Effector memory CD4-positive, alpha-beta T cell (primary cell): ENCODE measurements at places on chromosomes 11 and 22.

DNA sequence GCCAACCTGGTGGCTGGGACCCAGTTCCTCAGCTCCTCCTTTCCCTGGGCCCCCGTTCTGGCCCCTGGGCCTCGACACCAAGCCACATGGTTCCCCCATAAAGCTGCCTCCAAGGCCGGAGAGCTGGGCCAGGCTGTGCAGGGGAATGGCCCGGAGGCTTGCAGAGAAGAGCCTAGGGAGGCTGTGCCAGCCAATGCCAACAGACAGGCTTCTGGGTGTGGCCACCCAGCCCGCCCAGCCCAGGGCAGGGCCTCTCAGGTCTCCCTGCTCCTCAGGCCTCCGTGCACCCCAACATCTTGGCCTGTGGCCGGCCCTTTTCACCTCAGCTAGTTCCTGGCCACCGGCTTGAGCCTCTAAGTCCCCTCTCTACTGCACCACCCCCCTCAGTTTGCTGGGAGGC lies 17.4 kb upstream of the FLRT1 start:
- no peaks in the 10 kb centered on the region for H3K36me3 ChIP-seq
- H3K27ac ChIP-seq: no peak overlapping the region
- H3K4me1 ChIP-seq: no peaks in the 10 kb centered on the region
- no peak for DNase-seq

DNA sequence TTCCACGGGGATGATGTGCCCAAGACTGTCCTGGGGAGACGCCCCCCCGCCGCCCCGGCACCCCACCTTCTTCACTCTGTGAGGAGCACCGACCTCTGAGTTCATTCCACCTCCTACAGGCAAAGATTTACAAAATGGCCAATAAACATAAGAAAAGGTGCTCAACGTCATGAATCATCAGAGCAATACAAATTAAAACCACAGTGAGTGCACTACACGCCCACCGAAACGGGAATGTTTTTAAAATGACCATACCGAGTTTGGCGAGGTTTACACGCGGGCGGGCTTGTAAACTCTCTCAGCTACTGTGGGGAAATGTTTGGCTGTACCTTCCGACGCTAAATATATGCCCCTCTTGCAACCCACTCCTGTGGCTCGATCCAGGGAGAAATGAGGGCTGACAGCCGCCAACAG lies 7.9 kb downstream of the NPTXR start:
- no peak for DNase-seq
- H3K27me3 ChIP-seq: no peaks in the 10 kb centered on the region
- H3K4me1 ChIP-seq: no peaks in the 10 kb centered on the region

DNA sequence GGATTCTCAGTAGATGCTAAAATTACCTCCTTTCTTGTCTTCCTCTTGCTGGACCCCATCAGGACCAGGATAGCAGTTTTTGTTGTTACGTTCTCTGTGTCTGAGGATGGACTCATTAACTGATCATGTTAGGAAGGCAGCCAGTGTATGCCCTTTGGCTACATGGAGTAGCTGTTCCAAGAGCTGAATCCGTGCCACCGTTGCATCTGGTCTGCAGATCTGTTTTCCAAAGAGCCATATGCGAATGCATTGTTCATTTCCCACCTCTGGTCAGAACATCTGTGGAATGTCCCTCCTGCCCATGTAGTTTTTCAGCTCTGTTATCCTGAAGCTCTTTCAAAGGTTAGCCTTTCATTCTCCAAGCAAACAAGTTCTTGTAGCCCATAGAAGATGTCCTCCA lies 188.4 kb downstream of the SPON1 start:
- no peak overlapping the region for H3K27ac ChIP-seq
- H3K36me3 ChIP-seq: no peaks in the 10 kb centered on the region
- DNase-seq: no peak
- H3K27me3 ChIP-seq: no peaks in the 10 kb centered on the region
- no peak overlapping the region for H3K4me3 ChIP-seq

DNA sequence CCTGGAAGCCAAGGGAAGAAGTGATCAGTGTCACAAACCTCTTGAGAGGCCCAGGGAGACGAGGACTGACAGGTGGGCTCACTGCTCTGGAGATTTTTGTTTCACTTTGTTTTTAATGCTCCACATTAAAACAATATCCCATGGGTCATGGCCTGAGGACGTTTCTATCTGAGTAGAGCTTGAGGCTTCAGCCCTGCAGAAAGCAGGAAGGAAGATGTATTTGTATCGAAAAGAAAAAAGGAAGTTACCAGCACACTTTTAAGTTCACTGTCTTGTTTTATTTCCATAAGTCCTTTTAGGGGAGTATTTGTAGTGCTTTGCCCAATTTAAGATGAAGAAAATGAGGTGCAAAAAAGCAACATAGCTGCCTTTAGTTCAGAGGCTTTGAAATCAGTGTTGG lies 191.1 kb downstream of the GRIK4 start:
- no peak overlapping the region for H3K27ac ChIP-seq
- no peak for DNase-seq
- no peaks in the 10 kb centered on the region for H3K4me1 ChIP-seq

DNA sequence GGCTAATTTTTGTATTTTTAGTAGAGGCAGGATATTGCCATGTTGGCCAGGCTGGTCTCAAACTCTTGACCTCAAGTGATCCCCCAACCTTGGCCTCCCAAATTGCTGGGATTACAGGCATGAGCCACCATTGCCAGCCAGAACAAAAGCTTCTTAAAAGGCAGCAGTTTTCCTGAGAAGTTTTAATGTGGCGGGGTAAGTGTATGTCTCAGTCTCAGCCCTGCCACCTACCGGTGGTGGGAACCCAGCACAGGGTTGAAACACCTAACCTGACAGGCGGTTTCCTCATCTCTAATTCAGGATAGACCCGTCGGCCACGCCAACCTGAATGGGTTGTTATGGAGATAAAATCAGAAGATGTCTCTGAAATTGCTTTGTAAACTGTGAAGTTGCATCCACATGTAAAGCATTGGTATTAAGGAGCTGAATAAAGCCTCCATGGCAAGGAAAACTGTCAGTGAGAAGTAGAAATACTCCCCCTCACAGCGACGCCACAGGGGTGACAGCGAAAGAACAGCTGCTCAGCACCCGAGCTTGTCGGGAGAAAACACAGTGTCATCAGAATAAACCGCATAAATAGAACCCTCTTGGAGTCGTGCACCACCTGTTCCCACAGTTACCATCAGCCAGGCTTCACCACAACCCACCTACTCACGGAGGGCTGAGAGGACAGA lies 165.9 kb upstream of the NCAM1 start:
- H3K4me1 ChIP-seq: no peaks in the 10 kb centered on the region
- no peaks in the 10 kb centered on the region for H3K36me3 ChIP-seq
- H3K27me3 ChIP-seq: no peaks in the 10 kb centered on the region
- no peak overlapping the region for H3K4me3 ChIP-seq

- H3K36me3 ChIP-seq: no peaks in the 10 kb centered on the region
- H3K27me3 ChIP-seq: peaks cover 4% of the 10 kb centered on the region
- DNase-seq: no peak
- no peak overlapping the region for H3K4me3 ChIP-seq
Measured at GRCh38 chr11:69348414-69349235, 54.7 kb downstream of the MYEOV start.

DNA sequence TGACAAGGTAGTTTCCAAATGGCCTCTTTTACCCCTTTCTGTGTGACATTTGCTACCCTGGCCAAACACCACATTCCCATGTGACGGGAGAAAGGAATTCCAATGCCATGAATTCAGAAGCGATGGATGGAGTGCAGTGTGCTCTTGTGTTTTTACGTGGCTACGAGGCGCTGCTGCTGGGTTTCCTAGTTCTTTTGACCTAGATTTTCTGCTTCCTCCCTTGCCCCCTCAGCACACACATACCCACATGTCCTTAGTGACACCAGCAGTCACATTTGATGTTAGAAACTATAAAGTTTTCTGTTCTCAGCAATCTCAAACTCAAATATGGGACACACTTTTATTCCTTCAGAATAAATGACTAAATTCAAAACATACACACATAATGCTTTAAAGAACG lies 7.8 kb upstream of the TMA7B start:
- H3K27me3 ChIP-seq: no peaks in the 10 kb centered on the region
- peak overlapping the region; percentile 7 for H3K4me3 ChIP-seq
- no peak for DNase-seq
- H3K36me3 ChIP-seq: peaks cover 61% of the 10 kb centered on the region
- H3K4me1 ChIP-seq: peaks cover 69% of the 10 kb centered on the region

GRCh38 chr22:45298934-45299505 lies 10.7 kb upstream of the FAM118A start:
- no peaks in the 10 kb centered on the region for H3K27me3 ChIP-seq
- peaks cover 12% of the 10 kb centered on the region for H3K4me1 ChIP-seq
- no peak overlapping the region for H3K4me3 ChIP-seq

DNA sequence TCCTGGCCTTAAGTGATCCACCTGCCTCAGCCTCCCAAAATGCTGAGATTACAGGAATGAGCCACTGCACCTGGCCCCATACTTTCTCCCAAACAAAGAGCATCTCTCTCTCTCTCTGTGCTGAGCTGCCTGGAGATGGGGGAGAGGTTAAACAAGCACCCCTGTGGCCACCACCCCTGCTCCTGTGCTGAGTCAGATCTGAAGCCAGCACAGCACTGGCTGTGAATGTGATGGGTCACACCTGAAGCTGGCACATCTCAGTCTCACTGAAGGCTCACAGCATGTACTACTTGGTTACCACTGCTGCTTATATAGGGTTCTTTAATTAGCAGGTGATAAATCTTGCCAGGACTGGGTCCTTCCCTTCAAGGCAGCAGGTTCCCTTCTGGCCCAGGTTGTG lies 10.8 kb upstream of the WEE1 start:
- no peak overlapping the region for H3K4me3 ChIP-seq
- H3K27ac ChIP-seq: no peak overlapping the region
- DNase-seq: no peak
- H3K4me1 ChIP-seq: no peaks in the 10 kb centered on the region

DNA sequence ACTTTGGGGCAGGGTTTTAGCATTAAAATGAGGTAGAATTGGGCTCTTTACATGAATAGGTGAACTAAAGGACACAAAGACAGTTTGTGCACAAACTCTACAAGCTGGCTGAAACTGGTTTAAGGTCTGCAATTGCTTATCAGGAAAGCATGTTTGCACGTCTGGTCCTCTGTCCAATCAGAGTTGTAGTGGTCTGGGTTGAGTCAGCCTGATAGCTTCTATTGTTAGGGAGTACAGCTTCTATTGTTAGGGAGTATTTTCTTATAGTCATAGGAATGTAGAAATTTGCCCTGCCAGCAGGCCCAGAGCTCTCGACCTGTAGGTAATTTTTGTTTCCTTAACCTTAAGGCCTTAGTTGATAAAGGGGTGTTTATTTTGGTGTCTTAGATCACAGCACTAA lies 1422.4 kb downstream of the LRRC4C start:
- H3K27me3 ChIP-seq: no peaks in the 10 kb centered on the region
- no peaks in the 10 kb centered on the region for H3K36me3 ChIP-seq
- H3K27ac ChIP-seq: no peak overlapping the region
- H3K4me3 ChIP-seq: no peak overlapping the region
- no peaks in the 10 kb centered on the region for H3K4me1 ChIP-seq

DNA sequence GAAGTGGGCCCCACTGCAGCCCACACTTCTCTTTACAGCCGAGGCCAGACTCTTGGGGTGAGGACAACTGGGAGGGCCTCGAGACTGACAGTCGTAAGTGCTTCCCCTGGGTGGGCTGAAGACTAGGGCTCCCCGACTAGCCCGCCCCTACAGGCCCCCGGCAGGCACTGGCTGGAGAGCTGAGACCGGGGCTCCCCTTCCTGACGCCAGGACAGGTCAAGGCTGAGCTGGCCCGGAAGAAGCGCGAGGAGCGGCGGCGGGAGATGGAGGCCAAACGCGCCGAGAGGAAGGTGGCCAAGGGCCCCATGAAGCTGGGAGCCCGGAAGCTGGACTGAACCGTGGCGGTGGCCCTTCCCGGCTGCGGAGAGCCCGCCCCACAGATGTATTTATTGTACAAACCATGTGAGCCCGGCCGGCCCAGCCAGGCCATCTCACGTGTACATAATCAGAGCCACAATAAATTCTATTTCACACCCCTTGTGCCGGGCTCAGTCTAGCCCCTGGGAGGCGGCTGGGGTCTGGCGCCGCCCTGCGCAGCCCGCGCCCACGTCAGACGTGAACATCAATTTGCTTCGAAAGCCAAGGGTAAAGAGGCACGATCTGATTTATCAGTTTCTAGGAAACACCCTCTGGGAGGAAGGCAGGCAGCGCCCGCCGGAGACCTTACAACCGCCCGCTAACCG lies 13.5 kb downstream of the SCYL1 start:
- H3K27me3 ChIP-seq: no peaks in the 10 kb centered on the region
- DNase-seq: no peak
- H3K27ac ChIP-seq: no peak overlapping the region
- peaks cover 32% of the 10 kb centered on the region for H3K36me3 ChIP-seq
- H3K4me1 ChIP-seq: peaks cover 14% of the 10 kb centered on the region

DNA sequence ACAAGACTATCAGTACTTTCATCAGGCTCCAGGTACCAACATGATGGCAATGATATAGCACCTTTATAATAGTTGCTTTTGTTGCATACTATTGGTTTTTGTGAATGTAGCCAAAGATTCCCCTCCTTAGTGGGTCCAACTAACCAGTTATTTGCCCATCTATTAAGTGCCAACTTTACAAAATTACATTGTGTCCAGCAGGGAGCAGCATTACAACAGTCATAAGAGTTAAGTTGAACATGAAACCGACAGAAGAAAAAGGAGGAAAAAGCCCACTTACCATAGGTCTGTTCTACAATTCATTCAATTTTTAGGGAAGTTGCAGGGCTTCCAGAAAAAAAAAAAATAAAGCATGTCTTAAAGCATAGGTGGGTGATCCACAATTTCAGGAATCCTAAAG lies 21.6 kb downstream of the IMMP1L start:
- H3K4me3 ChIP-seq: no peak overlapping the region
- no peaks in the 10 kb centered on the region for H3K36me3 ChIP-seq
- no peak overlapping the region for H3K27ac ChIP-seq
- H3K4me1 ChIP-seq: no peaks in the 10 kb centered on the region
- DNase-seq: no peak
- no peaks in the 10 kb centered on the region for H3K27me3 ChIP-seq

DNA sequence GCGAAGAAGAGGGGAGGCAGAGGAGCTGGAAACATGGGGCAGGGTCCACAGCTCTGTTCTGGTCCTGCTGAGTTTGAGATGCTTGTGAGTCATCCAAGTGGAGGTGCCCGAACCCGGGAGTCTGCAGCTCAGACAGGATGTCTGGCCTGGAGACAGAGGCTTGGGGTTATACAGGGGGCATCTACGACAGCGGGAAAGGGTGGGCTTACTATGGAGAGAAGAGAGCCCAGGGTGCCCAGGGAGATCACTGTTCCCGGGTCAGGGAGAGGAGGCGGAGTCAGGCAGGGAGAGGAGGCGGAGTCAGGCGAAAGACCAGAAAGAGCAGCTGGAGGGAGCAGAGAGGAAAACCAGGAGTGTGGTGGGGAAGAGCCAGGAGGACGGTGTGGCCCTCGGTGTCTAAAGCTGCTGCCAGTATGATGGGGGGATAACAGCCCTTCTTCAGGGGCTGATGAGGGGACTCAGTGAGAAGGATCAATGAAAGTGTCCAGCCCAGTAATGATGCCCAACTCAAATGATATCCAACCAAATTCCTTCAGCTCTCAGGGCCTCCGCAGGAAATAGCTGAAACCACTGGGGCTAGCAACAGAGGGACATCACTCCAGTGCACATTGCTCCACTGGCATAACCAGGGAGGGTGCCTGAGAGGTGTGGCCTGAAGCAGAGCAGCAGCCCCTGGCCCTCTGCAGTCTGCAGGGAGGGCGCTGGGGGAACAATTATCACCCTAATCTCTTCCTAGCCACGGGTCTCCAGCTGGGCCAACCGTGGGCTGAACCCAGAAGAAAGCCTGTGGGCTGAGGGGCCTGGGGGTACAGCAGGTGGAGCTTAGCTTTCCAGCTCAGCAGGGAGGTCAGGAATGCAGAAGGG lies 2.6 kb upstream of the LTBP3 start:
- H3K27ac ChIP-seq: no peak overlapping the region
- H3K4me3 ChIP-seq: no peak overlapping the region
